Stimulated activated CD4-positive, alpha-beta T cell treated with anti-CD3 and anti-CD28 coated beads, Interleukin-1b, Interleukin-23, amount 100 ng/mL, for 48 hours (primary cell): ENCODE measurements at places on chromosomes 3 and 15.

GRCh38 chr15:78272776-78273175, 8.4 kb downstream of the DNAJA4 start:
- no peak for DNase-seq

GRCh38 chr3:72482589-72483321, 365.5 kb downstream of the SHQ1 start:
- peak; percentile 89 for DNase-seq

DNA sequence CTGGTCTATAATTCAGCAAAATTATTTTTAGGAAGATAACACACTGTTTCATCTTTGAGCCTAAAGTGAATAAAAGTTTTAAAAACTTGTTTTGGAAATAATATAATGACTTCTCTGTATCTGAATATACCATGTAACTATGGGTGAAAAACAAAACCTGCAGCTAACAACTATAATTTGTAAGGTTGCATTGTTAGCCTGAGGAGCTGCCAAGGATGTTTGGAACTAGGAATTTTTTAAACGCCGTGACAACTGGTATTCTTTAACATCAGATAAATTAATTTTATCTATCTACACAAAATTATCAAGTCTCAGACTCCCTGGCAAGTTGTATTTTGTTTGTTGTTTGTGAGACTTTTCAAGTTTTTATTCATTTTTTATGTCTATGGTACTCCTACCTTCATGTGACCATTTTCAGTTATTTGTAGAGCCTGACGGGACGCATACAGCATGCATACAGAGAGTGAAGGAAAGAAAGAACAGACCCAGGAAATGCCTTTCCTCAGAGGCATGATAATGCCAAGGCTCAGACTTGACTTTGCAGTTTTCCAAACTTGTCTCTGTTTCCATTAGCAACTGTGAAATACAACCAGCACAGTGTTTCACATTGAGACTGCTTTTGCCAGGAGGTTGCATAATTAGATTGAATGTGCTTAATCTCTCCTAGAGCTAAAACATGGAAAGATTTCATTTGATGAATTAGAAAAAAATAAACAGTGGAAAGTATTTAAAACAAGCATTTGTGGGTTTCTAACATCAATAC, 60.8 kb upstream of the ARHGEF26 start:
- DNase-seq, result no peak

GRCh38 chr3:191696348-191696747, 235.4 kb downstream of the PYDC2 start:
- no peak for DNase-seq

DNA sequence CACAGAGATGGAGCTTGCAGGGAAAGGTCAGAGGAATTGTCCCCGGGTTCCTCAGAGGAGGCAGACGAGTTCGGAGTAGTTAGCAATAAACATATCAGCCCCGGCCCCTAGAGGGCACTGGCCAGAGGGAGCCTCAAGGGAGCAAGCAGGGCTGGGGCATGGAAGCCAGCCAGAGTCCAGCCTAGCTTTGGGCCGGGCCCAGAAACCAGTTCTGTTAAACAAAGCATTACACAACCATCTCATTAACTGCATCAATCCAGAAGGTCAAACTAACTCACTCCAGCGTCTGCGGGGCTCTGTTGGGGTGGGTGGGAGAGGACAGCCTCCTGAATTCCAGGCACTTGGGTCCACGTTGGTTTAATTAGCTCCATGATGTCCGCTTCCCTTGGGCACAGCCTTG, 41.0 kb upstream of the IREB2 start:
- DNase-seq, result no peak

GRCh38 chr3:46470831-46471230, 6.1 kb upstream of the LTF start:
- no peak for DNase-seq

GRCh38 chr15:40338041-40338657, 2.6 kb downstream of the CCDC9B start:
- peak; percentile 82 for DNase-seq

DNA sequence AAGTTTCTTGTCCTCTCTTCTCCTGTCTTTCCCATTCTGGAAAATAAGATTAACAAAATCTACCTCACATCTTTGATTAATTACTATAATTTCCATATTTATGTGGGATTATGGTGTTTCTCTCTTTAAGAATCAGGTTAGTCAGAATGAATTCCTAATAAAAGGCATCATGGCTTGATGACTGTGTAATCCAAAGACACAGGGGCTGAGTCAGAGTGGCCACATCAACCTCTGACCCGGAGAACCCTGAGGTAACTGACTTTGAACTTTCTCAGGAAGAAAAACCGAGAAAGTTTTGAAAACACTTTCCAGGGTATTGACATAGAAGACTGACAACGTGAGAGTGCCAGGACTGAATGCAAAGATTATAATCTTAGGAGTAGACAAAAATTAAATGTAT, 170.3 kb upstream of the MCTP2 start:
- no peak for DNase-seq

- peak; percentile 81 for DNase-seq
These were observed 33.7 kb upstream of the CD47 start for GRCh38 chr3:108124337-108125152.

- no peak for DNase-seq
These were observed 92.4 kb downstream of the COL6A6 start for GRCh38 chr3:130609166-130609979.

- DNase-seq, result no peak
These were observed 32.3 kb upstream of the ZCWPW2 start for GRCh38 chr3:28316226-28316625.

DNA sequence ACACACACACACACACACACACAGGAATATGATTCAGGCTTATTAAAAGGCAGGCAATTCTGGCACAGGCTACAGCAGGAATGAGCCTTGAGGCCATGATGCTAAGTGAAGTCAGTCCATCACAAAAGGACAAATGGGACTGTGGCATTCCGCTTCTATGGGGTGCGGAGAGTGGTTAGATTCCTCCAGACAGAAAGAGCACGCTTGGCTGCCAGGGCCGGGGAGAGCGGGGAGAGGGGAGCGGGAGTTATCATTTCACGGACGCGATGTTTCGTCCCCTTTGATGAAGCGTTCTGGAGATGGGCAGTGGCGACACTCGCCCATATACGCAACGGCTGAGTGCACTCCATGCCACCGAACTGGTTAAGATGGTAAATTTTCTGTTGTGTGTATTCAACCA, 58.5 kb upstream of the FAM174B start:
- DNase-seq, result no peak

DNA sequence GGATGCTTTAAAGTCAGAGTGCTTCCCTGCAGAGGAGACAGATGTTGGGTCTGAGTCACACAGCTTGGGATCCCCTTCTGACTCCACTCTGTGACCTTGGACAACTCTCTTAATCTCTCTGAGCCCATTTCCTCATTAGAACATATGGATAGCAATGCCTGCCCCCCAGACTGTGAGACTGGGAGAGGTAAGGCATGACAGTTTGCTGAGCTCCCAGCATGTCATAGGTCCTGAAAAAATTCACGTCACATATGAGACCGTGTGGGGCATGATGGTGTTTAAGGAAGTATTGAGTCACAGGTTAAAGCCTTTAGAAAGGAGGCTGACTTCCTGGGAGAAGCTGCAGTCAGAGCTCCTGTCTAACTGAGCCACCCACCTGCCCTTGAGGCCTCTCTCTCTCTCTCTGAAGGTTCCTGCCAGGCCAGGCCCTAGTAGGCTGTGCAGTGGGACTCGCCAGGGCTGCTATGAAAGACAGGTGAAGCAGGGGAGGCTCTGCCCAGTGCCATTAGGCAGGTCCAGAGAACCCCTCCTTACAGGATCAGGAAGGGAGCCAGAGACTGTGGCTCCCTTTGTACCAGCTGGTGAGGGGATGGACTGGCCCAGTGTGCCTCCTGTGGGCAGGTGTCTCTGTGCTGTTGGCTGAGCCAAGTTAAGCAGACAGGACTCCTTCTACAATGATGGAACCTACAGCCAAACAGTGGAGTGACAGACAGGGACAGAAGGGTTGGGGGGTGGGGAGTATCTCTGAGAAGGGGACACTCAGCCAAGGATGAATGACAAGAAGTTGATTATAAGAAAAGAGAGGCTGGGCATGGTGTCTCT, 19.5 kb upstream of the DOCK3 start:
- DNase-seq, result peak; percentile 51

DNA sequence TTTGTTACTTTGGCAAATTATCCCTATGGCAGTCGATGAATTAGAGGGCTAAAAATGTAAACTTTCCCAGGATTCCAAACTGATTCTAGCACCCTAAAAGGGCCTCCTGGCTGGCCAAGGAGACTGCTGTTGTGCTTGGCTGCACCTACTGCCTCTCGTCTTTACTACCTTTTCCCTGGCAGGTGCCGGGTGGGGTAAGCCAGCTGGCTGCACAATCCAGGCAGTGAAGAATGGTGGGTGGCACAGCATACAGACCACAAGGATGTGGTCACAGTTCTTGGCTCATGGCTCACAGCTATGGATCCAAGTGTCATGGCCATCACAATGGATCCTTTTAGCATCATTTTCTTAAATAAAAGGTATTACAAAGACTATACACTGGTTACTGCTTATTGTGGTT, 20.7 kb upstream of the SLC25A26 start:
- no peak for DNase-seq

DNA sequence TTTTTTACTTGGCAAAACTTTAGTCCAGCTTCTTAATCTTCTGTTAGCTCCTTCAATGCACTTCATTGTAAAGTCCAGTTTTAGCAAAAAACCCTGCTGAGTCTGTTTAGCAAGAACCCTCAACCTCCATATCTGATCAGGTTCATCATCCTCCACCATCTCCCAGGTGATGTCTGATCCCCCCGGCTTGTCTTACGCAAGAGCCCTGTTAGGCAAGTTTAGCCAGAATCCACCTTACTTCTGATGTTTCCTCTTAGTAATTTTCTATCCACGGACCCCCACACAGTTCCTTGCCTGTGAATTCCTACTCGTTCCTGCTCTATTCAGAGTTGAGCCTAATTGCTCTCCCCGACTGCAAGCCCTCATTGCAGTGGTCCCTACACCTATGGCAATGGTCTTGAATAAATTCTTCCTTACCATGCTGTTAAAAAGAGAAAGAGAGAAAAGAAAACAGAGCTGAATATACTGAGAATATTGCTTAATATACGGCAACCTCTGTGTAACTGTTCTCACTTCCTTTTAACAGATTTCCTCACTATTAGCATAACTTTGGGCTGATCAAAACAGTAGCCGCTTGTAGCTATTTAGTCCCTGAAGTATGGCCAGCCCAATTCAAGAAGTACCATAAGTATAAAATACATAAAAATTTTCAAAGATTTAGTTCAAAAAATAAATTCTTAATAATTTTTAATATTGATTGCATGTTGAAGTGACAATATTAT, 78.7 kb upstream of the MME start:
- DNase-seq, result no peak

DNA sequence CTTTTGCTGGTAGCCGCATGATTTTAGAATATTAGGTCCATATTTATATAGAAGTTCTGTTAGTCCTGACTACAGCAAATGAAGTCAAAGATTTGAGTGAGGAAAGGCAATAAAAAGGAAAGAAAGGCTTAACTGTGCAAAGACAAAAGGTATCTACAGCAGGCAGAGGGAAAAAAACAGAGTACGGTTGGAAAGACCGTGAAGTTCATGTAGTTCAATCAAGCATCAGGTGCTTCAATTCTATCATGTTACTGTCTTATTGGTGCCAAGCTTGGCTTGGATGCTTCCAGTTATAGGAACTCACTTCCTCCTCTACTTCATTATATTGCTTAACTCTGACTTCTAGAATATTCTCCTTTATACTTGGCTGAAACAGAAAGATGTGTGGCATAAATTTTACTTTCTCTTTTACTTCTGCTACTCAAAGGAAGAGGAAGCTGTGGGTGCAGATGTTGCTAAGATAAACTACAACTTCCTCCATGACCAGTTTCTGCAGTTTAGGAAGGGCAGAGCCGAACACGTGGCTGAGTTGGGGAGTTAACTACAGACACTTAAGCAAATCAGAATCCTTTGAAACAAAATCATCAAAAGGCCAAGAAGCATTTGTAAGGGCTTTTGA, 72.6 kb upstream of the ZBED2 start:
- DNase-seq, result peak; percentile 76

- DNase-seq, result no peak
These were observed 35.4 kb downstream of the PCOLCE2 start for GRCh38 chr3:142853270-142854168.

DNA sequence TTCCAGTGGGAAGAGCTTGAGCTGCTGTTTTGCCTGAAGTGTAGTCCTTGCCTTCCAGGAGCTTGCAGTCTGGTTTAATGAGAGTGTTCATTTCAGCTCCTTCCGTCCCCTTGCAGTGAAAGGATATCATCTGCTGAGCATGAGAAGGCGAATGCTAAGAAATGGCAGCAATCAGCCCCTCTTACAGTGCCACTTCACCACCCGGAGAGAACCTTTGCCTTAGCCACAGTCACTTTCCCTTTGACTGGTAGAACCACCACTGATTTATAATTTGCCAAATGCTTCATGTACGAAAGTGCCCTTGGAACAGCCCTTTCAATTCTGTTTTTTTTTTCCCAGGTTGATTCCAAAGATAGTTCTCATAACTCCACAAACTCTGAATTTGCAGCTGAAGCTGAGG, 11.5 kb downstream of the TATDN2 start:
- no peak for DNase-seq

GRCh38 chr15:91949361-91949760, 95.9 kb downstream of the SLCO3A1 start:
- no peak for DNase-seq

DNA sequence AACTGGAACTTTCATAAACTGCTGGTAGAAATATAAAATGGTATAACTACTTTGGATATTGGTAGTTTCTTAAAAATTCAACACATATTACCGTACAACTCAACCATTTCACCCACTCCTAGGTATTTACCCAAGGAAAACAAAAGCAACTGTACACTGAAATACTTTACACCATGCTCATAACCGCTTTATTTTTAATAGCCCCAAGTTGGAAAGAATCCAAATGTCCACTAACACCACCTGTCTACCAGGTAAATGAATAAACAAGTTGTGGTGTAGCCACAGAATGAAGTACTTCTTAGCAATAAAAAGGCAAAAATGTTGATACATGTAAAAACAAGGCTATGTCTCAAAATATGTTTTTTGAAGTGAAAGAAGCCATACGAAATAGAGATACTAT, 215.9 kb upstream of the PEX5L start:
- no peak for DNase-seq

DNA sequence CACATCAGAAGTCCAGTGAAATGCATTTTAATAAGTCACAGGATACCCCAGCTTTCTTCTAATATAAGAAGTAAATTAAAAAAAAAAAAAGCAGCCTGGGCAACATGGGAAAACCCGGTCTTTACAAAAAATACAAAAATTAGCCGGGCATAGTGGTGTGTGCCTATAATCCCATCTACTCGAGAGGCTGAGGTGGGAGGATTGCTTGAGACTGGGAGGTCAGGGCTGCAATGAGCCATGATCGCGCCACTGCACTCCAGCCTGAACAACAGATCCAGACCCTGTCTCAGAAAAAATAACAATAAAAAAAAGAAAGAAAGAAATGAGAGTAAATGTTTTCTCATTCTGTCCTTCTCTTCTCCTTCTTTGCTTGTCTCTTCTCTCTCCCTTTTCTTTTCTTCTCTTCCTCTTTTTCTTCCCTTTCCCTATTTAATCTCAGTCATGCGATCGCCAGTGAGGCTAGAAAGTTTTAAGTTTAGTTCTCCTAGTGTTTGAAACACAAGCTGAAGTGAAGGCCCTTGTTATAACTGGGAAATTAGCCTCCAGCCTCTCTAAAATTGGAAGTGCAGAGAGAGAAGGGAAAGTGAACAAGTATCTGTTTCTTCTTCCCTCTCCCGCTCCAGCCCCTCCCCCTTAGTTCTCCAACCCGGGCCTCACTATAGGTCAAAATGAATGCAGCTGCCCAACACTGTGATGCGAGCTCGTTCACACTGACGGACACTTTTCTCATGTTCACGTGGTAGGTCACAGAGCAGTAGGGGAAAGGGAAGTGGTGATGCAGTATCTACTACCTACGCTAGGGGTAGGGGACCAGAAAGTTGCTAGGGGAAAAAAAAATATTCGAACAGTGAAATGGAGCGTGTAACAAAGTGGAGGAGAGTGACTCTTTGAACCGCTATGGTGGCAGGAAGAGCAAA, 23.5 kb upstream of the TSC22D2 start:
- peak; percentile 59 for DNase-seq
